Aorta (tissue), 5 donors: ENCODE measurements at places on chromosomes 1 and 21. TPM values are rescaled to one million over a fixed set of nuclear protein-coding genes. Genes with fewer than 3 reads are reported as not detected.

The GPR161 gene
- total RNA-seq = 19.8 TPM

- H3K4me3 ChIP-seq = no peak overlapping the region
- no peak overlapping the region for H3K27ac ChIP-seq
- no peak for DNase-seq
- H3K27me3 ChIP-seq = no peaks in the 10 kb centered on the region
Measured at GRCh38 chr1:63662841-63663240, 69.6 kb downstream of the PGM1 start.

The C8A gene
- not detected for total RNA-seq

- H3K27me3 ChIP-seq = no peaks in the 10 kb centered on the region
- no peak for DNase-seq
- H3K27ac ChIP-seq = no peak overlapping the region
- H3K36me3 ChIP-seq = no peaks in the 10 kb centered on the region
- H3K4me1 ChIP-seq = no peaks in the 10 kb centered on the region
Measured at GRCh38 chr1:219697682-219698081, 84.8 kb upstream of the ZC3H11B start.

GRCh38 chr1:116531917-116532316 lies 38.9 kb downstream of the CD58 start:
- no peak overlapping the region for H3K27ac ChIP-seq
- H3K36me3 ChIP-seq = no peaks in the 10 kb centered on the region
- no peak for DNase-seq
- H3K4me1 ChIP-seq = no peaks in the 10 kb centered on the region
- H3K4me3 ChIP-seq = no peak overlapping the region
- H3K27me3 ChIP-seq = no peaks in the 10 kb centered on the region

The PLA2G2A gene
- total RNA-seq = 2,513 TPM

GRCh38 chr1:53249706-53250105 lies 11.4 kb upstream of the MAGOH start:
- no peaks in the 10 kb centered on the region for H3K27me3 ChIP-seq
- no peak overlapping the region for H3K27ac ChIP-seq
- no peak for DNase-seq
- H3K36me3 ChIP-seq = peaks cover 10% of the 10 kb centered on the region

The GBP5 gene
- 3.7 TPM for total RNA-seq

- no peak overlapping the region for H3K27ac ChIP-seq
- H3K36me3 ChIP-seq = no peaks in the 10 kb centered on the region
- H3K4me3 ChIP-seq = no peak overlapping the region
- H3K4me1 ChIP-seq = no peaks in the 10 kb centered on the region
- H3K27me3 ChIP-seq = no peaks in the 10 kb centered on the region
Measured at GRCh38 chr1:213669964-213670691, 317.6 kb upstream of the PROX1 start.

The MNDA gene
- total RNA-seq = 11.3 TPM

GRCh38 chr1:117757668-117758067 lies 151.8 kb downstream of the TENT5C start:
- no peak overlapping the region for H3K27ac ChIP-seq
- no peaks in the 10 kb centered on the region for H3K36me3 ChIP-seq
- DNase-seq = no peak
- peaks cover 5% of the 10 kb centered on the region for H3K4me1 ChIP-seq
- no peaks in the 10 kb centered on the region for H3K27me3 ChIP-seq

The ST6GALNAC5 gene
- 9.8 TPM for total RNA-seq

- H3K4me1 ChIP-seq = no peaks in the 10 kb centered on the region
- no peak overlapping the region for H3K27ac ChIP-seq
- no peaks in the 10 kb centered on the region for H3K36me3 ChIP-seq
Measured at GRCh38 chr1:8598783-8599182, 218.7 kb downstream of the RERE start.

GRCh38 chr1:158976219-158976618 lies 33.5 kb upstream of the IFI16 start:
- no peaks in the 10 kb centered on the region for H3K36me3 ChIP-seq
- H3K4me1 ChIP-seq = no peaks in the 10 kb centered on the region
- no peak overlapping the region for H3K27ac ChIP-seq
- H3K4me3 ChIP-seq = no peak overlapping the region
- no peaks in the 10 kb centered on the region for H3K27me3 ChIP-seq

- no peaks in the 10 kb centered on the region for H3K4me1 ChIP-seq
- no peaks in the 10 kb centered on the region for H3K27me3 ChIP-seq
- DNase-seq = no peak
- no peak overlapping the region for H3K27ac ChIP-seq
- no peaks in the 10 kb centered on the region for H3K36me3 ChIP-seq
- H3K4me3 ChIP-seq = no peak overlapping the region
Measured at GRCh38 chr1:182611326-182611725, 7.1 kb upstream of the RGS16 start.

DNA sequence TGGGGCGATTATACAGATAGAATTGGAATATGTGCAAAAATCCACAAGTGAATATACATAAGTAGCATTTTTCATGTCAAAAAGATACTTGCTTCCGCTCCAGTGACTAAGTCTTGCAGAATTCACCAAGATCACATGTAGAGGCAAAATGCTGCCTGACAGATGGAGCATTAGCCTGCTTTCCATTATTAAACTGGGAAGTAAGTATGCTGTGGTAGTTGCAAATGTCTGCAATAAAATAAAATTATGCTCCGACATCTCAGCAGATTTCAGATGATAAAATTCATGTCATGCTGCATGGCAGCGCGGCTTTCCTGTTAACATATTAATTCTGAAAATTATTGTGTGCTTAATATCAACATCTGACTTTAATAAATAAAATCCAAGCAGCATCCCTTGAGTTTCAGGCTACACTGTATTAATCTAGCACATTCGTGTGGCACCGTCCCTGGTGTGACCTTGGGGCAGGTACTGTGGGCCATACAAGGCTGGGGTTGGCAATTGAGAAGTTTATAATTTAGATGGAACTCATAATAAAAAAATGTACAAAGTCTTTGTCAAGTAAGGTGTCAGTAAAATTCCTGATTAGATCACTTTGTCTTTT lies 366.4 kb upstream of the ZP4 start:
- H3K4me3 ChIP-seq = no peak overlapping the region
- no peaks in the 10 kb centered on the region for H3K27me3 ChIP-seq
- no peaks in the 10 kb centered on the region for H3K36me3 ChIP-seq
- H3K4me1 ChIP-seq = no peaks in the 10 kb centered on the region
- no peak for DNase-seq

GRCh38 chr1:73556270-73556669 lies 641.7 kb downstream of the LRRIQ3 start:
- no peaks in the 10 kb centered on the region for H3K36me3 ChIP-seq
- H3K27me3 ChIP-seq = no peaks in the 10 kb centered on the region
- no peak overlapping the region for H3K27ac ChIP-seq
- no peak for DNase-seq
- no peaks in the 10 kb centered on the region for H3K4me1 ChIP-seq

The IFNAR1 gene
- total RNA-seq = 59.3 TPM

The KIF2C gene
- 3.5 TPM for total RNA-seq

GRCh38 chr21:26501495-26502021 lies 71.5 kb downstream of the CYYR1 start:
- no peak overlapping the region for H3K27ac ChIP-seq
- no peak for DNase-seq
- no peaks in the 10 kb centered on the region for H3K4me1 ChIP-seq
- H3K27me3 ChIP-seq = no peaks in the 10 kb centered on the region
- no peaks in the 10 kb centered on the region for H3K36me3 ChIP-seq

- peaks cover 5% of the 10 kb centered on the region for H3K36me3 ChIP-seq
- H3K27ac ChIP-seq = no peak overlapping the region
- H3K27me3 ChIP-seq = no peaks in the 10 kb centered on the region
- H3K4me3 ChIP-seq = no peak overlapping the region
- DNase-seq = no peak
Measured at GRCh38 chr1:109623601-109624161, 4.0 kb downstream of the AMPD2 start.

The TMEM54 gene
- total RNA-seq = 23.8 TPM

DNA sequence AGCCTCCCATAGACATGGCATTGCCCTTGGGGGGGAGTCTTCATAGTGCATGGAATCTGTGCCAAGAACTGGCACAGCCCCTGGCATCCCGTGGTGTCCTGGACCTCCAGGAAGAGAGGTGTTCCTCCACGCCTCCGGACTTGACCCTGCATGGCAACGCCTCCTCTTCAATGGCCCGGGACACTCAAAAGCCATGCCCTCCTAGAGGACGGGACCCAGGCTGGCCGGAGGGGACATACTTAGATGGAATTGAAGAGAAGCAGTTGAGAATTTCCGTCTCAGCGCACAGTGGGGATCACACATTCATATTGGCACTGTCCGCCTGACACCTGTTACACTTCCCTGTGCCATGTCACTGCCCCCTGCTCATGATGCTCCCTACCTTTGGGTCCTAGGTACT lies 38.4 kb upstream of the TENT5C start:
- H3K36me3 ChIP-seq = no peaks in the 10 kb centered on the region
- no peak overlapping the region for H3K27ac ChIP-seq
- no peaks in the 10 kb centered on the region for H3K4me1 ChIP-seq
- no peak for DNase-seq
- no peak overlapping the region for H3K4me3 ChIP-seq

GRCh38 chr1:64487061-64487460 lies 17.1 kb downstream of the CACHD1 start:
- H3K4me3 ChIP-seq = no peak overlapping the region
- H3K36me3 ChIP-seq = no peaks in the 10 kb centered on the region
- no peak for DNase-seq
- no peaks in the 10 kb centered on the region for H3K27me3 ChIP-seq
- H3K4me1 ChIP-seq = no peaks in the 10 kb centered on the region
- no peak overlapping the region for H3K27ac ChIP-seq

GRCh38 chr1:18288722-18289121 lies 181.1 kb downstream of the IGSF21 start:
- H3K36me3 ChIP-seq = no peaks in the 10 kb centered on the region
- no peaks in the 10 kb centered on the region for H3K4me1 ChIP-seq
- H3K27me3 ChIP-seq = no peaks in the 10 kb centered on the region
- H3K27ac ChIP-seq = no peak overlapping the region
- DNase-seq = no peak
- no peak overlapping the region for H3K4me3 ChIP-seq

DNA sequence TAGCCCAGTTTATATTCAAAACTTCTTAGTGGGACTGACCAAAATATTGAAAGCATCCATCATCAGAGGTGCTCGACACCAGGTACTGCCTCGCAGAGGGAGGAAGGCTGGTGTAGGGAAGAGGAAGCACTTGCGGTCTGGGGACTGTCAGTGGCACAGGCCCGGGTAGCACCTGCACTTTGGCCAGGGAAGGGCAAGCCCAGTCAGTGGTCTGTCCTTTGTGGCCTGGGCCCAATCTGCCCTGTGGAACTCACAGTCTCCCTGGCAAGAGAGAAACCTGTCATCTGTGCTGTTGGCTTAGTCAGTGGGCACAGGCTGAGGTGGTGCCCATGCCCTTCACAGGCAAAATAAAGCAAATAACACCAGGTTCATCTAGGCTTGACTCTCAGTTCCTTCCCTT lies 77.4 kb downstream of the SYT6 start:
- H3K4me3 ChIP-seq = no peak overlapping the region
- no peaks in the 10 kb centered on the region for H3K36me3 ChIP-seq
- no peak for DNase-seq
- no peaks in the 10 kb centered on the region for H3K27me3 ChIP-seq
- H3K4me1 ChIP-seq = no peaks in the 10 kb centered on the region

- peak within 1 kb of the TSS; percentile 80 for H3K4me3 ChIP-seq
- peak; percentile 80 for DNase-seq
- H3K27me3 ChIP-seq = no peaks in the 10 kb centered on the region
- H3K4me1 ChIP-seq = no peaks in the 10 kb centered on the region
- peak within 1 kb of the TSS; percentile 59 for H3K27ac ChIP-seq
Measured at GRCh38 chr1:235866205-235866912, at the start of gene LYST. LYST (minus strand) TSS chr1:235866906; CDS start chr1:235830417, 36,489 bp downstream.

- no peaks in the 10 kb centered on the region for H3K36me3 ChIP-seq
- no peaks in the 10 kb centered on the region for H3K4me1 ChIP-seq
- DNase-seq = no peak
- peak overlapping the region; percentile 15 for H3K4me3 ChIP-seq
- H3K27me3 ChIP-seq = no peaks in the 10 kb centered on the region
Measured at GRCh38 chr1:23554127-23554480, 5.2 kb downstream of the ID3 start.

The OVAAL gene
- not detected for total RNA-seq

- H3K4me3 ChIP-seq = no peak overlapping the region
- DNase-seq = no peak
- H3K36me3 ChIP-seq = no peaks in the 10 kb centered on the region
- no peaks in the 10 kb centered on the region for H3K4me1 ChIP-seq
- no peak overlapping the region for H3K27ac ChIP-seq
- no peaks in the 10 kb centered on the region for H3K27me3 ChIP-seq
Measured at GRCh38 chr1:174218983-174219382, 59.7 kb downstream of the RABGAP1L start.
